DMS153 (cell line): ENCODE measurements at places on chromosomes 13 and 19.

- DNase-seq = no peak
Observed at GRCh38 chr13:98097749-98098148, 45.1 kb upstream of the FARP1 start.

DNA sequence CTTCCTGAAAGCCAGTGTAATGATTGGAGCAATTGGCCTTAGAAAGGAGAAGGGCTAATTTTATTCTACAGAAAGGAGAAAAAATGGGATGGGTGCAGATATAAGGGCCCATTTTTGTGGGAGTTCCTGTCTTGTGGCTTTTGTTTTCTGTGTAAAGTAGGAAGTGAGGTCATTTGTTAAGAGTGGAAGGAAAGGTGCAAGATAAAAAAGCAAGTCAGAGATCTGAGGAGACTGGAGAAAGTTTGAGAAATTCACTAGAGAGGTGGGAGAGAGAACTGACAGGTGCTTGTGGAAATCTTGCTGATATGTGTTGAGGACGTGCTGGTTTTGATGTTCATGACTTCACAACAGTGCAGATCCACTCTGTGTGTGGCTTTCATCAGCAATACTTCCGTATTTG is 349.4 kb downstream of the DLEU7 start:
- DNase-seq = no peak

DNA sequence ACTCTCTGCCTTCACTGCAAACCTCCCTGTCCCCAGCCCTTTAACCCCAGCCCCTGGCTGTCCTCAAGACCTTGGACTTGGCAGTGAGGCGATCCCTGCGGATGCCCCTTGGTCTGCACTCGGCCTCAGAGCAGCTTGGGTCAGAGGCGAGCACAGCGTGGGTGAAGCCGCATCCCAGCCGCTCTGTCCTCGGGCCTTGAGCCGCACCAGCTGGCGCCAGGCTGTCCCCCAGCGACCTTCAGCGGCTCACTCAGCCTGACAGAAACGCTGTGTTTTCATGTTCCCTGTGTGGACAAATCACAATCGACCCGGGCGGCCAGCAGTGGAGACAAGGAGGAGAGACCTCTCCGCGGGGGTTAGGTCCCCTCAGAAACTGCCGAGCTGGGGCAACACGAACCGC is 52.0 kb downstream of the GNG7 start:
- no peak for DNase-seq

DNA sequence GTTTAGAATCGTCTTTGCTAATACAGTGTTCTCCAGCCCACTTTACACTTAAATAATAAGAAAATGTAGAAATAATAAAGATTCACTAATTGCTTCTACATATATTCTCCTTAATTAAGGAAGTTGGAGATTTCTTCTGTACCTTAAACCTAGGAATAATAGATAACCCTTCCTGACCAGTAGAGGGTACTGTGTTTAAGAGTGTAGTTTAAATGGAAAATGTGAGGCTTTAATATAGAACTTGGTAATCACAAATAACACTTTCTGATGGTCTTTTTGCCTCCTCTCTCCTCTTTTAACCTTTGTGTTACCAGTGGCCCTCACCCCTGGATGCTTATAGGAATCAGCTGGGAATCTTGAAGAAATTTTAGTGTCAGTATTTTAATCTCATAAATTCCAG is 20.7 kb downstream of the POMP start:
- DNase-seq = no peak

GRCh38 chr13:23867027-23867491 is 22.1 kb downstream of the MIPEP start:
- DNase-seq = no peak

GRCh38 chr13:111902726-111903125 is 164.2 kb upstream of the SOX1 start:
- DNase-seq = no peak

- DNase-seq = no peak
Observed at GRCh38 chr13:48263196-48263595, 30.2 kb downstream of the ITM2B start.

GRCh38 chr13:107808389-107808788 is 406.9 kb downstream of the LIG4 start:
- no peak for DNase-seq

DNA sequence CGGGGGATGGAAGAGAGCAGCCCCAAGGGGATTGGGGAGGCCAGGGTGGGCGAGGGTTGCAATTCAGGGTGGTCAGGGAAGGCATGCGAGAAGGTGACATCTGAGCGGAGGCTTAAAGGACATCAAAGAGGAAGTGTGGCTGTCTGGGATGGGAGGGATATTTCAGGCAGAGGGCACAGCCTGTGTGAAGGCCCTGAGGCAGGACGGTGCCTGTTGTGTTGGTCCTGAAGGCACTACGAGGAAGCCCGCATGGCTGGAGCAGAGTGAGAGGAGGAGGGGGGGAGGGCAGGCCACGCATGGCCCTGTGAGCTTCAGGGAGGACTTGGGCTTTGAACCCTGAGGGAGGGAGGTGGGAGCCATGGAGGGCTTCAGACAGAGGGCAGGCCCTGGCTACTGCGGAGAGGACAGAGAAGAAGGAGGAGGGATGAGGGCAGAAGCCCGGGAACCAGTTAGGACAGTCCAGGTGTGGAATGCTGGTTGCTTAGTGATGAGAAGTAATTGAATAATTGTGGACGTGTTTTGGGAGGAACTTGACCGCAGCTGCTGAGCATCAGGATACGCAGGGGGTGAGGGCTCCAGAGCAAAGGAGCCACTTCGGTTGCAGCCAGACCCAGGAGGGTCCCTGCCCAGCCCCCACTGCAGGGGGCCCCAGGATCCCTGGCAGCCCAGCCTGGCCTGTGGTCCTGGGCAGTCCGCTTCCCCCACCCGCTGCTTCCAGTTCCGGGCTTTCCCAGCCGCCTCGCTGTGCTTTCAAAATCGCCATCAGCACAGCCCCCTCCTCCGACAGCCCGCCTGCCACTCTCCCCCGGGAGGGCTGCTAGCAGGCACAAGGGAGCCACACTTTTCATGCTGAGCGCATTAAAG is 6.2 kb downstream of the TLE6 start:
- peak; percentile 89 for DNase-seq

DNA sequence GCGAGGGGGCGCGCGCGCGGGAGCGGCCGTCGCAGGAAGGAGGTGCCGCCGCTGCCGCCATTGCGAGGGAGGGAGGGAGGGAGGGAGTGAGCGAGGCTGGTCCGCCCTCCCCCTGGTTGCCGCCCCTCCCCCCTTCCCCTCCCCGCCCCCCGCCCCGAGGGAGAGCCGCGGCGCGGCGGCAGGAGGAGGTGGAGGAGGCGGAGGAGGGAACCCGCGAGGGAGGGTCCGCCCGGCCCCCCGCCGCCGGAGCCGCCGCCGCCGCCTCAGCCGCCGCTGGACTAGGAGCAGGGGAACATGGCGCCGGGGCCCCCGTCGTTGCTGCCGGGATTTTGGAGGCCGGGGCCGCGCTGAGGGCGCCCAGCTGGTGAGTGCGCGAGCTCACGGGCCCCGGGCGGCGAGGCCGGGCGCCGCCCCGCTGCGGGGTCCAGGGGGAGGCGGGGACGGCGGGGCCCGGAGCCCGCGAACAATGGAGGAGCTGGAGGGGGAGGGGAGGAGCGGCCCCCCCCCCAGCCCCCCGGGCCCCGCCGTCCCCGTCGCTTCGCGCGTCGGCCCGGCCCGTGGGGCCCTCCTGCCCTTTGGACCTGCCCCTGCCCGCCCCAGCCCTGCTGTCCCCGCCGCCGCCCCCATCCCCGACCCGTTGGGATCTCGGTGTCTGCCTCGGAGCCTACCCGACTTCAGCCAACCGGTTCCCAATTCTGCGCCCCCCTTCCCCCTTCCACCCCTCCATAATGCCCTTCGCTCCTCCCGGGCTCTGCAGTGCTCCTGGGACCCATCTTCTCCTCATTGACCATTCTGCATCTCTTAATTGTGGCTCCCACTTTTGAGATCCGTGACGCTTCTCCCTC is at the start of gene ARHGAP35:
Gene ARHGAP35 (plus strand): TSS at position 152 of the 845 bp plus-strand sequence. CDS start 57,679 bp downstream, outside the sequence.
- no peak for DNase-seq

DNA sequence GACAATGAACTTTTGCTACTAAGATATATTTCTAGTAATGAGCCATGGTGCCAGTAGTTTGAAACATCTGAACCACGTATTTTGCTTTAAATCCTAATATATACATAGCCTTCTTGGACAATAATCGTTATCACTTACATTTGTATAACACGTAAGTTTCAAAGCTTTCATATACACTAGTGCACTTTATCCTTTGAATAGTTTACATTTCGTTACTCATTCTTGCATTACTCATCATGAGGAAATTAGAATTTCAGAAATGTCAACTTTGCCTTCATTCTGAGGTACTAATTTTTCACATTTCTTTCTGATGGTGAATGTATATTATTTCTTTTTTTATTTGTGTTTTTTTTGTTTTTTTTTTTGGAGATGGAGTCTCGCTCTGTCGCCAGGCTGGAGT is 5.8 kb downstream of the KBTBD7 start:
- no peak for DNase-seq

GRCh38 chr13:50915565-50915964 is 6.0 kb downstream of the RNASEH2B start:
- peak; percentile 55 for DNase-seq

GRCh38 chr13:33146843-33147611 is 130.8 kb downstream of the KL start:
- DNase-seq = no peak

GRCh38 chr19:45099467-45100191 is 6.7 kb downstream of the PPP1R37 start:
- no peak for DNase-seq

- DNase-seq = no peak
Observed at GRCh38 chr13:52652980-52653303, 306 bp downstream of the SUGT1 start.

DNA sequence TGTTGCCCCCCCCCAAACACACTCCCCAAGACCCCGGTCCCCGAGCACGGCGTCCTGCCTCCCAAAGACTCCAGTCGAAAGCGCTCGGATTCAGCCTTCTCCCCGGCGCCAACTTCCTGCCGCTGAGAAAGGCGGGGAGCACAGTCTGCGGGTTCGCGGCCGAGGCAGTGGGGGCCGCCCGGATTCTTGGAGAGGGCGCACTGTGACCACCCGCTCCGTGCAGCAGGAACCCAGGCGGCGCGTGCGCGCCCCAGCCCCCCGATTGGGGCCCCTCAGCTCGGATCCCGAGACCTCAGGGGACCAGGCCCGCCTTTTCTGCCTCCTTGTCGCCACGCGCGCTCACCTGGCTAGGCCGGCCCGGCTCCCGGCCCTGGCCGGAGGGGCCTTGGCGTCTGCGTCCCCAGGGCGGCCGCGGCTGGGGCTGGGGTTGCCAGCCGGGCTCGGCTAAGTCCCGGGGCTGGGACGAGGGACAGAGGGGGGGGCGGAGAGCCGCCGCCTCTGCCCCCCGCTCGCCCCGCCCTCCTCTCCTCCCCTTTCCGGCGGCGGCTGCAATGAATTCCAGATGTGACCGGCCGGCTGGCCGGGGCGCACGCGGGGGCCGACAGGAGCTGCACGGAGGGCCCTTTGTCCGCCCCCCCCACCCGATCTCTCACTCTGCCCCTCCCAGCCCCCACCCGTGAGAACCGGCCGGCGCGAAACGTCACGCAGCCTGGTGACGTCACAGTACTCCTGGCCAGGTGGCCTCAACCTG is at the start of gene S1PR2:
Gene S1PR2 (minus strand): TSS at position 471 of the 751 bp plus-strand sequence. CDS start 6,426 bp downstream, outside the sequence.
- peak; percentile 74 for DNase-seq

GRCh38 chr19:33662391-33663092 is 40.8 kb downstream of the CHST8 start:
- DNase-seq = no peak

GRCh38 chr13:107590556-107590955 is 624.8 kb downstream of the LIG4 start:
- DNase-seq = peak; percentile 43

DNA sequence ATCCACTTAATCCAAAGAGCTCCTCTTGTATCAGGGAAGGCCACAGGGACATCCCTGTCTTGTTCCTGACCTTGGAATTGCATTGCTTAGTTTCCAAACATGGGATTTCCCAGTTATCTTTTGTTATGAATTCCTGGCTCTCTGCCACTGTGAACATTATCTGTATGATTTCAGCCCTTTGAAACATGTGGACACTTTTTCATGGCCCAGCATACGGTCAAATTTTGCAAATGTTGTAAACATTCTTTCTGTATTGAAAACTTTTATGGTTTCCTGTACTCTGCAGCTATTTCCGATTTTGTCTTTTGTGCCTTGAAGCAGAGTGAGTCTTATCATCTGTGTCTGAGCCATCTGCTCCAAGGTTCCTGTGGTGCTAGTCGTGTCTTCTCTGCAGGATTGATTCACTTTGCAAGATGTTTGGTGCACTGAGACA is 4.5 kb upstream of the CFAP97D2 start:
- no peak for DNase-seq

DNA sequence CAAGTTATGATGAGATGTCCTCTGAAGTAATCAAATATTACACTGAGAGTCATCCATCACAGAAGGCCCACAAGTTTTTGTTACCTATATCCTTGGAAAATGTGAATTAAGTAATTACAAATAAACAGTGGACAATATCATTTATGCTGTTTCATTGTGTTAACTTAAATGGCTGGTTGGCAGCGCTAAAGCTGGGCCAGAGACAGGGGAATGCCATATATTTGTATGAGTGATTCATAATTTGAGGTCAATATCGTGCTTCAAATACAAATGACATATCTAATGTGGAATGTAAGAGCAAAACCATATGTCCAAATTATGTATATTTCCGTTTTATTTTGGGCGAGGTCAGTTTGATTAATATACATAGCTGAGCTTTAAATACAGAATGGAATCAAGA is 1556.2 kb downstream of the SLITRK5 start:
- DNase-seq = no peak

DNA sequence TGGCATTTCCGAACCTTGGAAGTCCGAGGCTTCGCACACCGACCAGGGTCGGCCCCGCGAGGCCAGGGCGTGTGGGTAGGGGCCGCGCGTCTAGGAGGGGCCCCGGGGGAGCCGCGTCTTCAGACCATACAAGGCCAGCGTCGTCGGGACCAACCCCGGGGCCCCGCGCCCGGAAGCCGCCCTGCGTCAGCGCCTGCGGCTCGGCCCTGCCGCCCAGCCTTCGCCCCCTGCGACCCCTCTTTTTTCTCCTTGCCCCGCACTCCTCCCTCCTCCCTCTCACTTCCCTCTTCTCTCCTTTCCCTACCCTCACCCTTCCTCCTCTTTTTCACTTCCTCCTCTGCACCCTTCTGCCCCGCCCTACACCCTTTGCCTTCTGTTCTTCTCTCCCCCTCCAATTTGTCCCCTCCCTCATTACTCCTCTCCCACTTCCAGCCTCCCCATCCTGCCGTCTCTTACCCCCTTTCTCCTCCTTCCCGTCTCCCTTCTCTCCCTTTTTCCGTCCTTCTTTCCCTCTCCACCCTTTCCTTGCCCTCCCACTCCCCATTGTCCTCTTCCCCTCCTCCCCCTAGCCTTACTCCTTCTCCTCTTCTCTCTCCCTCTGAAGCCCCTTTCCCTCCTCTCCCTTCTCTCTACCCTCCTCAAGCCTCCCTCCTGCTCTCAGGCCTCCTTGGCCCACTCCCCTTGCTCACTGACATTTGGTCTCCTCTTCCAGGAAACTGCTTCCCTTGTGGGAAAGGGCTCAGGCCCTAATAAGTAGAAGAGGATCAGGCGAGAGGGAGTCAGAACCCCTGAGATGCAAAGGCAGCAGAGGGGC is 2.2 kb upstream of the PLEKHG2 start:
- peak; percentile 39 for DNase-seq
